Fibroblast of the aortic adventitia (primary cell): ENCODE measurements at places on chromosomes 4 and X.

DNA sequence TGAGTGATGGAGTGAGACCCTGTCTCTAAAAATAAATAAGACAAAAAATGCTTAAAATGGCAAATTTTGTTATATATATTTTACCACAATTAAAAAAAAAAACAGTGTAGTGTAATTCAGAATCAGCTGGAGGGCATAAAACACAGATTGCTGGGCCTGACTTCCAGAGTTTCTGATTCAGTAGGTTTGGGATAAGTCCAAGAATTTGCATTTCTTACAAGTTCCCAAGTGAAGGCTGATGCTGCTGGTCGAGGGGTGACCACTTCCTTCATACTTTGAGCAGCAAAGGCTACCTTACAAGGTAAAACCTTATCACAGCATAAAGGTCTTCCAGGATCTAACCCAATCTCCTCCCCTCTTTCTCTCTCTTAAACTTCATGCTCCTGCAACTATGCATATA, 40.7 kb downstream of the KLHL8 start:
- DNase-seq, result peak; percentile 27

DNA sequence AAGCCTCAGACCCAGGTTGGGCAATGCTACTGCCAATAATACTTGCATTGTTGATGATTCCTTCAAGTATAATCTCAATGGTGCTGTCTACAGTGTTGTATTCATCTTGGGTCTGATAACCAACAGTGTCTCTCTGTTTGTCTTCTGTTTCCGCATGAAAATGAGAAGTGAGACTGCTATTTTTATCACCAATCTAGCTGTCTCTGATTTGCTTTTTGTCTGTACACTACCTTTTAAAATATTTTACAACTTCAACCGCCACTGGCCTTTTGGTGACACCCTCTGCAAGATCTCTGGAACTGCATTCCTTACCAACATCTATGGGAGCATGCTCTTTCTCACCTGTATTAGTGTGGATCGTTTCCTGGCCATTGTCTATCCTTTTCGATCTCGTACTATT, 7.4 kb downstream of the LPAR4 start:
- no peak for DNase-seq

DNA sequence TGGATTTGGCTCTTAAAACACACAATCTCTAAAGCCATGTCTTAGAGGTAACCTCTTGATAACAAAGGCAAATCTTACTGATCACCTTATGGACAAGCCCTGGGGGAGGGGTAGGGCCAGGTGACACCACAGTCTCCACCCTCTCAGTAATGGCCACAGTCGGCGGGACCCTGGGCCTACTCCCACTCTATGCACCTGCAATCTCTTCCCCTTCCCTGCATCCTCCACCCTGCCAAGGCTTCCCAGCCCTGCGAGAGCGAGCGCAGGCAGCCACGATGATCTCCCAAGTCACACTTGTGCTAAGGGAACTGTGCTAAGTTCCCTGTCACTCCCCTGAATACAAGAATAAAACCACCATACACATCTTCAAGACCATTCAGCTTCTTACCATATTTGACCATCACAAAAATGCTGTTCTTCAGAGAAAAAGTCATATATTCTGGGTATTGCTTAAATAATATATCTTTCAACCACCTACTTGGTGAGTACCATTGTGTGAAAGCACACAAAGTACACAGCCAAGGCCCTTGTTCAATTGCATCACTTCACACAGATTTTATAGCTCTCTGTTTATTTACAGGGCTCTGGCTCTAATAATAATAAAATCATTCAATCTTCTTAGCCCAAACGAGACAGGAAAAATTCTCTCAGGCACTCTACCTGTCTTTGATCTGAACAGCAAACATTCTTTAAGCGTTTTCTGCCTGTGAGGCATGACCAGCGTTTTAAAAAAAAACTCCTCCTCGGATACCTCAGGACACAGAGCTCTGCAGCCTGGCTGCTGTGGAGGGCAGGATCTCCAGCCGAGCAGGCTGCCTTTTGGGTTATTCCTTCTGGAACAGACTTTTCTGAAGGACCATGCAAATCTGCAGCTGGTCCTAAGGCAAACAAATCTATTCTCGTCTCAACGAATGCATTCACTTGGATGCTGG, 115.7 kb upstream of the MAP3K15 start:
- DNase-seq, result no peak

GRCh38 chr4:13541720-13542576, 2.4 kb downstream of the NKX3-2 start:
- no peak for DNase-seq

GRCh38 chr4:6539009-6539764, 35.8 kb upstream of the MAN2B2 start:
- no peak for DNase-seq

GRCh38 chrX:54746928-54747327, 51.1 kb downstream of the ITIH6 start:
- DNase-seq, result no peak

GRCh38 chr4:25818371-25818871, 44.4 kb downstream of the SEL1L3 start:
- peak; percentile 51 for DNase-seq
